ENCODE measurements at places on chromosomes 7 and 10.

- no peak for DNase-seq
These were observed 56.3 kb downstream of the GFRA1 start for GRCh38 chr10:116216676-116217075.

- no peak for DNase-seq
These were observed 127.2 kb downstream of the WDFY4 start for GRCh38 chr10:48811917-48812316.

DNA sequence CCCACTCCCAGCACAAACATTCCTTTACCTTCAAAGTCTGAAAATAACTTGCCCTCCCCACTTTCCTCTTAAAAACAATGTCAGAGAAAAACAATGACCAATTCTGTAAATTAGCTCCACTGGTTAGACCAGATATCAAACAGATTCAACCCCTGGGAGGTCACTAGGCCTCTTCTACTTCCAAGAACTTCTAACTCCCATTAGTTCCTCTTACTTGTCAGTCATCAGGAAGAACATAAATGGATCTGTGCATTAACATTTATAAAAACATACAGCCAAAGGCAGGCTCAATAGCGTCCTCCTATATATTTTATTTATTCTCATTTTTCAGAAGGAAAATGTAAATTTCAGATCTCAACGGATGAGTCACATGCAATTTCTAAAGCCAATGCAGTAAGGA lies 2.2 kb downstream of the ELAPOR2 start:
- no peak for DNase-seq

DNA sequence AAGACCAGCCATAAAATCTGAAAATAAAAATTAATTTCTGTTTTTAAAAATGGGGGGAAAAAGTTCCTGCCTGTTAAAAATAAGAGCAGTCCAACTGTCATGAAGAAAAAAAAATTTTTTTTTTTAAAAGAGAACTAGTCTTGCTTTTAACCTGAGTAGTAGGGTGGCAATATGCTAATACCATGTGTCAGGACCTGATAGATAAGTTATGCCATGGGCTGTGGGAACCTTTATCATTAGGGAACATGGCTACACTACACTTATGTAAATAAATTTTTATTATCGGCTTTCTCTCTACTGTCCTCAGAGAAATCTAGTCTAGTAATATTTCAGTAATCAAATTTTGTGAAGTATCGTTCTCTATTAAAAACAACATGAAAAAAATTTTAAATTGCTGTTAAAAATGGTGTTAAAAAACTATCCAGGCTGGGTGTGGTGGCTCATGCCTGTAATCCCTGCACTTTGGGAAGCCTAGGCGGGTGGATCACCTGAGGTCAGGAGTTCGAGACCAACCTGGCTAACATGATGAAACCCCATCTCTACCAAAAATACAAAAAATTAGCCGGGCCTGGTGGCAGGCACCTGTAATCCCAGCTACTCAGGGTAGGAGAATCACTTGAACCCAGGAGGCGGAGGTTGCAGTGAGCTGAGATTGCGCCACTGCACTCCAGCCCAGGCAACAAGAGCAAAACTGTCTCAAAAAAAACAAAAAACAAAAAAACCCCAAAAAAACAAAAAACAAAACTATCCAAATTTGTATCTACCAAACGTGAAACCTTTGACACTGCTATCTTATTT lies 20.7 kb downstream of the NT5C3A start:
- no peak for DNase-seq

DNA sequence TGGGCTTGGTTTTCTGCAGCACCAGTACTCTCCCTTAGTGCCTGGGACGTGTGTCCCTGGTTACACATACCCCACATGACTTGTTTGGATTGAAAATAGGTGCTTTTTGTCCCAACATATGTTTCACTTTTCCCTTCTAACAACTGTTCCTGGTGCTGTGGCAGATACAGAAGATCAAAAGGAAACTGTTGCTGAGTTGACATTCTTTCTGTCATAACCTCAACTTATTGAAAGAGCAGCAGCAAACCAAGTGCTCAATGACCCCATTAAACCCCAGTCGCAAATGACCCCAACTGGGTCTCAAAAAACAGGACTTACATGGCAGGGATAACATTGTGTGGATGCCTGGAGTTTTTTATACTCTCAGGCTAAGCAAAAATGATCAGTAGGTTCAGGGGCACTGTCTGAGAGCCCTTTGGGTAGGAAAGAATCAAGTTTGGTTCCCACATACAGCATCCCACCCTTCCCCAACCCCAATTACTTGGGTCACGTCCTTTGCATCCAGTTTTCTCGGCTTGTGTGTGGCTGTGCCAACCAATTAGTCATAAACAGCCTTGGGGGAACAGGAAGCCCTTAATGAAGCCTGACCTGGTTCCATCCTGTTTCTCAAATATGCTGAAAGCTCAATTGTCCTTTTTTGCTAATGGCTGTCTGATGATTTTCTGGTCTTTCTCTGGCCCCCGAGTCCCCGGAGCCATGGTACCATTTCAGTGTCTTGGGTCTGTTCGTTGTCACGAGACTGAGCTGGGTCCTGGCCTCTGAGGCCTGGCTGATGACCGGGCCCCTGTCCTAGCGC lies 4.9 kb downstream of the HKDC1 start:
- DNase-seq = no peak

GRCh38 chr10:31623947-31624346 lies 304.7 kb downstream of the ARHGAP12 start:
- no peak for DNase-seq

DNA sequence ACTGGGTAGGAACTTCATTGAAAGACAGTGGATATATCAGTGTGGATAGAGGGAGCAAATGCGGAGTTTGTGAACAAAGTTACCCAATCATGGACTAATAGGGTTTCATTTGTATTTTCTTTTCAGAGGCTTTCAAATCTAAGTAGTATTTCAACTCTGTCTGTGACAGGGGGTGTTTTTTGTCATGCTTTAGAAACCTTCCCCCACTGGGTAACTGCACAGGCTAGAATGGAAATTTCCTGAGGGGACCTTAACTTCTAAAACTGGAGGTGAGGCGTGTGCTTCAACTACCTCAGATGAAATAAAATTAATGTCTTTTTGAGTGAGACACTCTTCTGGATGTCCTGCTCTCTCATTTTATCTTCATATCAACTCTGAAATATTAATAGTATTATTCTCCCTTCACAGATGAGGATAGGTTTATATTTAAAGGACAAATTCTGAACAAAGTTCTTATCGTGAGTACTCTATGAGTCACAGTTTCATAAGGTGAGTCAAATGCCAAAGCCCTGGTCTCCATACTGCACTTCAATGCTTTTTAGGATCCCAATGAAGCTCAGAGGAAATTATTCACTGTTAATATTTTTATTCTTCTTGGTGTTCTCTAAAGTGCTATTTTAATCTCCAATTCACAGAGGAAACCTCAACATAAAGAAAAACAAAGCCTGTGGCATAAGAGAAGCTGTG lies 770.6 kb downstream of the CCSER2 start:
- no peak for DNase-seq

DNA sequence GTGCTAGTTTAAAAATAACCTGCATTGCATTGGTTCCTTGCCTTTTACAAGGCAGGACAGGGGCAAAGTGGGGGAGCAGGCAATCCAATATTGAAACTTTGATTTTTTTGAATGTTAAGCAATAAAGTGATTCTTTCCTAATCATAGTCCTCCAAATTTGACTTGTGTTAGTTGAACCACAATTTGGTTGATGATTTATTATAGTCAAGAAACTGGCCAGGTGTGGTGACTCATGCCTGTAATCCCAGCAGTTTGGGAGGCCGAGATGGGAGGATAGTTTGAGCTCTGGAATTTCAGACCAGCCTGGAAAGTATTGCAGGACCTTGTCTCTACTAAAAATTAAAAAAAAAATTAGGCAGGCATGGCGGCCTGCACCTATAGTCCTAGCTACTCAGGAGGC lies 27.9 kb upstream of the ABLIM1 start:
- no peak for DNase-seq
